ENCODE measurements at places on chromosomes 4 and X.

DNA sequence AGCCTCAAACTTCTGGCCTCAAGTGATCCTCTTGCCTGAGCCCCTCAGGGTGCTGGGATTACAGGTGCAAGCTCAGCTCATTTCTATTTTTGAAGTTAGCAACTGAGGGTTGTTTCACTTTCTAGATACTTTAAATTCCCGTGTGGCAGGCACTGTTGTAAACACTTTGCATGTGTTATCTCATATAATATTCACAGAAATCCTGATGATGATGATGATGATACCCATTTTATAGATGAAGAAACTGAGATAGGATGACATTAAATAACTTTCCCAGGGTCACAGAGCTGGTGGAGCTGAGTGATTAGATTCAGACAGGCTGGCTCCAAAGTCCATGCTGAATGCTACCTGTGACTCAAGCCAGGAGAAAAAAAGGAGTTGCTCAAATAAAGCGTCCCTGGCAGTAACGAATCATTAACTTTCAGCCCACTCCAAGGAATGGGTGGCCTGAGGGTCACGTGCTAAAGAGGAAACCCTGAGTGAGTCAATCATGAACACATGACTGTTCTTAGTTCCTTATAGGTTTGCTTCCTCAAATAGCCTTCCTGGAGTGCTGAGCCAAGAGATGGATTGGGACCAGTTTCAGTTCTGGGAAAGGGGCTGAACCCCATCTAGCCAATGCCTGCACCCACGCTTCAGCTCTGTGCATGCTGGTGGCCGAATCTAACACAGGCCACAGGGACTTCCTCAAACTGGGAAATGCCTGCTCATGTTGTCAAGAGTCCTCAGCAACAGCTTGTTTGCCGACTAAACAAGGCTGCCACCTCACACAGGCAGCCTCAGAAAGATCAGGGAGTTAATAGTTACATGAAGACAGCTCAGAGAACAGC, 52.8 kb downstream of the RBM47 start:
- DNase-seq, result peak; percentile 43

- no peak for DNase-seq
Measured at GRCh38 chr4:138967313-138967712, 48.3 kb upstream of the NOCT start.

DNA sequence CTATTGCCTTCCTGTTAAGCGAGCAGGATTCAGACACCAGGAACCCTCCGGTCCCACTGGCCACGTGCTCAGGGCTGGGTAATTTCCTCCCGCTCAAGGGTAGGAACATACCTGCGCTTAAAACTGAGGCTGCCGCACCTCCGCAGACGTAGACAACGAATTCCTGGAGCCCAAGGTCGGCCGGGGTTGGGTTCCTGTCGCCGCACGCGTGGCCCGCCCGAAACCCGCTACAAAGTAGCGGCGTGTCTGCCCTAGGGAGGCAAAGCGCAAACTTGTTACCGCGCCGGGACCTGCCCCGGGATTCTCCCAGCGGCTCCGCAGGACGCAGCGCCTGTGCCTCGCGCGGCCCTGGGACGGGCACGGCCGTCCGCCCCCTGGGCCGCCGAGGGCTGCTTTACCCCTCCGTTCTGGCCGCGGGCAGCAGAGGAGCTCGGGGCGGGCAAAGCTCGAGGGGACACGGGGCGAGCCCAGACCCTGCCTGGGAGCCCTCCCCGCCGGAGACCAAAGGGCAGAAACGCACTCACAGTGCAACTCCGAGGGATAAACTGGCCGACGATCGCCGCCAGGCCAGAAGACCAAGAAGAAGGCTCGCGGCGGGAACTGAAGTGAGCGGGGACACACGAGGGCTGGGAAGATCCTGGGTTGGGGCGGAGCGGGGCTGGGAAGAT, at the start of gene ERVMER34-1:
Gene ERVMER34-1, minus strand, starts transcription at position 607 of the 668 bp plus-strand sequence. CDS start 5,905 bp downstream, outside the sequence.
- DNase-seq, result peak; percentile 26

DNA sequence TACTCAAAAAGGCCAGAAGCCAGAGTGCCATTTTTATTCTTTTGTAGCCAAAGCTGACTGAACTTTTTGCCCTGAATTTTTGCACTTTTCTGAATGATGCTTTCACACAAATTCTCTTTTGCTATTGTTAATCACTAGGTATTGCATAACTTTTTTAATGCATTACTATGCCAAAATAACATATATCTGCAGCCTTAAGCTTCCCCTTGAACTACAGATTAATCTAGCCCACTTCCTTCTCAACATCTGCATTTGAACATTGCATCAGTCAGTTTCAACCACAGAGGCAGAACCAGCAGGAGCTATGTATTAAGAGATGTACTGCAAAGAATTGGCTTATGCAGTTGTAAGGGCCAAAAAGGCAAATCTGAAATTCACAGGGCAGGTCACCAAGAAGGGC, 197.6 kb upstream of the GYPA start:
- DNase-seq, result no peak

- DNase-seq, result no peak
Measured at GRCh38 chrX:134174859-134175258, 62.1 kb upstream of the CCDC160 start.

DNA sequence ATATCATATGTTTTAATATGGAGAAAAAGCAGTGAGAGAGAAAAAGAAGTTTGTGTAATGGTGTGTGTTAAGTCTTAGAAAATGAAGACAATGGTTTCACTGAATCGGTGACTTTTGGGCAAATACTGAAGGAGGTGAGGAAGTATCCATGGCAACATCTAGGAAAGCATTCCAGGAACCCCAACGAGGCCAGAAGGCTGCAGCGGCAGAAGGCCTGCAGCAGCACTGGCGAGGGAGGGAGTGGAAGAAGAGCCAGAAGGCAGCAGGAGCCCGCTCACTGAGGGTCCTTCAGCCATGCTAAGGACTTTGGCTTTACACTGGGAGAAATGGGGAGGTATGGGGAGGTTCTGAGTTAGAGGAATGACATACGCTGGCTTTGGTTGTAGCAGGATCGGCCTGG, 26.8 kb downstream of the COQ2 start:
- DNase-seq, result no peak

GRCh38 chr4:111108153-111108552, 485.3 kb upstream of the PITX2 start:
- DNase-seq, result no peak

DNA sequence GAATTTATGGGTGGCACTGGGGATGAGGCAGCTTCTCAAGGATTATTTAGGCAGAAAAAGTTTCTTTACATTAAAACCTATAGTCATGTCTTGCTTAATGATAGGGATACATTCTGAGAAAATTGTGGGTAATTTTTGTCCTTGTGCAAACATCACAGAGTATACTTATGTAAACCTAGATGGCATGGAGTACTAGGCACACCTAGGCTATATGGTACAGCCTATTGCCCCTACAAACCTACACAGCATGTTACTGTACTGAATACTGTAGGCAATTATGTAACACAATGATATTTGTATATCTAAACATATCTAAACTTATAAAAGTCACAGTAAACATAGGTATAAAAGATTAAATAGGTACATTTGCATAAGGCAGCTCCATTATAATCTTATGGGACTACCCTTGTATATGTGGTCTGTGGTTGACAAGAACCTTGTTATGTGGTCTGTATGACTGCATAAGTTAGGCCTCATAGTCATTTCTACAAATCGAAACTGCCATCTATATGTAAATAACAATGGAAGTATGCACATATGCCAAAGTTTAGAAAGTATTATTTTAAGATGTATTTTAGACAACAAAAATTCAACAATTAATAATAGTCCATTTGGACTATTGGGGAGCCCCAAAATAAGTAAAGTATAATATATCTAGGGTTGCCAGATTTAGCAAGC, 87.3 kb downstream of the CFAP299 start:
- DNase-seq, result no peak

- DNase-seq, result no peak
Measured at GRCh38 chr4:185644408-185644807, 109.1 kb upstream of the PDLIM3 start.

All from omental fat pad (tissue), 4 donors.